ENCODE measurements at places on chromosomes 5 and 9.
A peak's percentile ranks its signal among the peaks of the same experiment; 100 is the strongest.

DNA sequence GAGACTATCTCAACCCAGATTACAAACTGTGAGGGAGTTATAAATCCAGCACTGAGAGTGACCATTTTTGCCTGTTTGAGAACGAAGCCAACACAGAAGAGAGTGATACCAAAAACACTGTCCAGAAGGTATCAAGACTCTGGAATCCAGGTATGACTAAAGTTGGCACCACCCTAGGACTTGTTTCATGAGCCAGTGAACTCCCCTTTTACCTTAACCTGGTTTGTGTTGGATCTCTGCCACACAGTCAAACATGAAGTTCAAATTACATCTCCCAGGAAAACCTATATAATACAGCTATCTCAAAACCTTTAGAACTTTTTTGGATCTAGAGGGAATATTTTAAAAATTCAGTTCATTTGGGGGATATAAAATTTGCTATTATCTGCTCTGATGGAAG, 11.4 kb downstream of the ZBTB5 start:
- no peak for DNase-seq

GRCh38 chr5:74289238-74289637, 351.3 kb downstream of the ENC1 start:
- DNase-seq: no peak

GRCh38 chr9:98774746-98775145, 21.6 kb downstream of the ANKS6 start:
- DNase-seq: no peak

GRCh38 chr9:29066141-29066640, 1492.9 kb upstream of the C9orf72 start:
- DNase-seq: no peak

GRCh38 chr9:8980496-8981013, 1181.0 kb upstream of the DMAC1 start:
- no peak for DNase-seq

DNA sequence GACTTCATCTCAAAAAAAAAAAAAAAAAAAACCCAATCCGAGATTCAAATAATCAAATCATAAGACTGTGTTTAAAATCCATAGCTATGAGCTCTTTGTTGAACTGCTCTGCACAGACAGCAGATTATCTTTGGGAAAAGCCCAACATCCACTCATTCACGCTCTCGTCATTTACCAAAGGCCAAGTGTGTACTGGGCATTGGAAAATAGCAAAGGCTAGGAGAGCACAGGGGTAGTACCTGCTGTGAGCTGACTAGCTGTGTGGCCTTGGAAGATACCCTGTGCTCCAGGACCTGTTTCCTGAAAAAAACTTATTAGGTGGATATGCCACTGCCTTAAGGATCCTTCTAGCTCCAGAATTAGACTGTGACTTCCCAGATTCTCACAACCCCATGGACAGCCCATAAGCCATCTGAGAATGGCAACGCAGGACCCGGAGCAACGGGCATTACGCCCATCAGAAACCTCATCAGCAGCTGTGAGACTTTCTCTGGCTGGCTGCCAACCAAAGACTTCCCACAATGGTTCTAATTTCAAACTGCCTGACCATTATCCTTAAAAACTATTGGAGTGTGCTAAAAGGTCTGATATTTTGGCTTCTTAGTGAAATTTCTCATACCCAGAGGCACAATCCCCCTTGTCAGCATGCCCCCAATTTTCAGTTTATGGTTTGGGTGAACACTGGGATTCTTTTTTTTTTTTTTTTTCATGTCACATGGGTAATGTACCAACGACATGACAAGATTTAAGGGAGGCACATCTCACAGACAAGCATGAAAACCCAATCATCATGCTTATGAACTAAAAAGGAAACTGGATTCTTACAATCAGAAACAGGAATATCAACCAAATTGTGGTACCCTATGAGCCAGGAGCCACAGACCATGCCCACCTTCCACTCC, 16.8 kb downstream of the SERINC5 start:
- DNase-seq: no peak

GRCh38 chr5:142767911-142768310, 2.3 kb upstream of the ARHGAP26 start:
- peak; percentile 7 for DNase-seq

DNA sequence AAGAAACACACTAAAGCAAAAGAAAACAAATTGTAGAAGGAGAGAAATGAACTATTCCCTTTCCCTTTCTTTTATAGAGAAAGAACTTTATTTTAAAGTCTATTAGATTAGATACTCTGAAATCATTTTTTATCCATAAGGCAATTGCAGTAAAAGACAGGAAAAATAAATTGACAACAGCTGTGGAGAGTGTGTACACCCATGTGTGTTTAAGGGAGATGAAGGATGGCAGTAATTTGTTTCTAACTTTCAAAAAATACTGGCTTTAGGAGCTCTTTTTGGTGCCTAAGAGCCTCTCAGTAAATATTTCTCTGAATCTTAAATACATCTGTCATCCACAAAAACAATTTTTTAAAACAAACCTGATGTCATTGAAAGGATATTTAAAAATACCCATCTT, 18.3 kb upstream of the ARL14EPL start:
- no peak for DNase-seq

- DNase-seq: peak; percentile 23
These were observed 2.0 kb downstream of the CD74 start for GRCh38 chr5:150410524-150411244.

GRCh38 chr9:18636781-18637180, 162.8 kb downstream of the ADAMTSL1 start:
- no peak for DNase-seq

- no peak for DNase-seq
These were observed 48.2 kb downstream of the XRCC4 start for GRCh38 chr5:83125560-83125959.

GRCh38 chr5:26388976-26389375, 649.4 kb downstream of the CDH9 start:
- peak; percentile 18 for DNase-seq

- no peak for DNase-seq
These were observed 213.5 kb downstream of the SGCD start for GRCh38 chr5:156540491-156540890.

- DNase-seq: no peak
These were observed 119.8 kb downstream of the SSBP2 start for GRCh38 chr5:81631124-81631523.

DNA sequence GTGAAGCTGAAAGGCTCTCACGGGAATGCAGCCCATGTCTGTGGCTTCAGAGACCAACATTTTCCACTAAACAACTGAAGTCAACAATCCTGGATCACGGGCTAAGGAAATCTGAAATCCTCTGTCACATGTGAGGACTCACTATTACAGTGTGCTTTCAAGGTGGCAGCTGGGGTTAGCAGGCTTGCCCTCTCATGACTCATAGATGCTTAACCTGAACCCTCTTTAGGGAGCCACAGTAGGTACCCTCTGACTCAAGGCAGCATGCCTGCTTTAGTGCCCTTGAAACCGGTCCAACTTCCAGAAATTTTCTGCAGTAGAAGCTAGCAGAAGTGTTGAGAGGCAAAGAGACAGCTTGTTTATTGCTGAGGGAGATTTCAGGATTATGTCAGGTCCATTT, 232.5 kb downstream of the GABRB2 start:
- no peak for DNase-seq

DNA sequence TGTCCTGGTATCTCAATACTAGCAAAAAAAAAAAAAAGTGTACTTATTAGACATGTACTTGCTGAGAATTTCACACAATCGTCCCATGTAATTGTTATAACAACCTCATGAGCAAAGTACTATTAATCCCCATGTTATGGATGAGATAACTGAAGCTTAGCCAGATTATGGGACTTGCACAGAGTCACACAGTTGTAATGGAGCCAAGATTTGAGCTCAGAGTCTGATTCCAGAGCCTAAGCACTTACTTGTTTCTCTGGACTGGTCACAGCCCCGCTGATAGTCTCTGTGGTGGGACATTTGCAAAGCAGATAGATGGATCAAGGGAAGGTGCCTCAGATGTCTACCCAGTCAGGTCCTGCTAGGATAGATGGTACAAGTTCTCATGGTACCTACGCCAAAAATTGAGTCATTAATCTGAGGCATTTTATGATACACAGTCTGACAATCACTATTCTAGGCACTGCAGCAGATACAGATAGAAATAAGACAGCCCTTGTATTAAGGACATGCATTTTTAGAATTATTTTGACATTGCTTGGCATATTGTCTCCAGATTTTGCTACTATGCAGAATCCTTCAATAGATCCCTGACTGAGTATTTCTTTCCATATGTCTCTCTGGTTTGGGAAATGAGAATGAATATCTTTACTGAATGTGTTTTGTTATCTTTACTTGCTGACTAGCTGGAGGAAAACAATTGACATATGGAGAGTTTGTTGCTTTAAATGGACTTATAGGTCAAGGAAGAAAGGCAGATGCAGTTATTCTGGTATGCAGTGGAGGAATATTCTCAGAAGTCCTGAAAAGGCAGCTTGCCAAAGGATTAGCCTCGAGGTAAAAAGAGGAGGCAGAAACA, 149.5 kb downstream of the ADAMTSL1 start:
- DNase-seq: no peak

GRCh38 chr5:4571248-4571948, 568.7 kb upstream of the ADAMTS16 start:
- DNase-seq: no peak

- DNase-seq: no peak
These were observed 18.9 kb upstream of the NSMF start for GRCh38 chr9:137477778-137478612.

GRCh38 chr9:114119242-114120191, 20.4 kb upstream of the KIF12 start:
- DNase-seq: no peak

DNA sequence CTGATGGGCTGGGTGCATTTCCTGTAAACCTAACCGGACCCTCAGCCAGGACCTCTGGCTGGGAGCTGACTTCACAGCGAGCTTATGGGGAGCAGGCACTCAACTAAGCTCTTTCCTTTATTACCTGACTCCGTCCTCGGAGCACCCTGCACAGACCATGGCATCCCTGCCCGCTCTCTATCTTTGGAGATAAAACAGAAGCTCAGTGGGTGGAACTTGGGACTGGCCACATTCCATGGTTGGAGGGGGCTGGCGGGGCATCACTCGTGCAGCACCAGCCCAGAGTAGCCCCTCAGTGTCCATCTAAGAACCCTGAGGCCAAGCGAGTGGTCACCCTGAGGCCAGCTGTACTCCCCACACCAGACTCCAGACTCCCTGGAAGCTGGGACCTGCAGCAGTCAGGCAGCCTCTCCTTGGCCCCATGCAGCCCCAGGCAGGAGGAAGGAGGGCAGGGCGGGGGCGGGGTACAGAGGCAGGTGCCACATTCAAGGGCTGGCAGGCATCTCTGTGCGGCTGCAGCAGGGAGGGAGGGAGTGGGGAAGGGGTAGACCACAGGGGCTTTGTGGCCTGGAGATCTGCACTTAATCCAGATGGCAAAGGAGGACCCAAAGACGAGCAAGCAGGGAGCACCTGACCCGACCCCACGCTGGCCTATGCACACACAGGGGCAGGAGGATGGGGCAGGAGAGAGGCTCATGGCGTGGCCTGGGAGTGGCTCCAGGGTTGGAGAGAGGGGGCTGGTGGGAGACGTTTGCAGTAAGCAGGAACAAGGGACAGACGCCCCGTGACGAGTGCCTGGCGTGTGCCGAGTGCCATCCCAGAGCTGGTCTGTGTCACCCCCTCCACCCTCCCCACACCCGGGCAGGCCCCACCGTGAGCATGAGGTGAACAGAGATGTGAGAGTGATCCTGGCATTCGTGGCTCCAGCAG, 26.1 kb downstream of the GLT6D1 start:
- no peak for DNase-seq

- DNase-seq: peak; percentile 13
These were observed 111.1 kb downstream of the WDR70 start for GRCh38 chr5:37490120-37490810.

DNA sequence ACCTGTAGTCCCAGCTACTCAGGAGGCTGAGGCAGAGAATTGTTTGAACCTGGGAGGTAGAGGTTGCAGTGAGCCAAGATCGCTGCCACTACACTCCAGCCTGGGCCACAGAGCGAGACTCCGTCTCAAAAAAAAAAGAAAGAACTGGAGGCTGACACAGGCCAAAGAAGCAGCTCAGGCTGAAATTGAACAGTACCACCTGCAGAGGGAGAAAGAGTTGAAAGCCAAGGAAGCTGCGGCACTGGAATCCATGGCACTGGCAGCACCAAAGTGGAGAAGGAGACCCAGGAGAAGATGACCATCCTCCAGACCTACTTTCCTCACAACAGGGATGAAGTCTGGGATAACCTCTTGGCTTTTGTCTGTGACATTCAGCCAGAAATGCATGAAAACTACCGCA, 11.3 kb upstream of the TMEM141 start:
- no peak for DNase-seq

- DNase-seq: no peak
These were observed 541.6 kb downstream of the CDK5RAP2 start for GRCh38 chr9:120038342-120038741.

DNA sequence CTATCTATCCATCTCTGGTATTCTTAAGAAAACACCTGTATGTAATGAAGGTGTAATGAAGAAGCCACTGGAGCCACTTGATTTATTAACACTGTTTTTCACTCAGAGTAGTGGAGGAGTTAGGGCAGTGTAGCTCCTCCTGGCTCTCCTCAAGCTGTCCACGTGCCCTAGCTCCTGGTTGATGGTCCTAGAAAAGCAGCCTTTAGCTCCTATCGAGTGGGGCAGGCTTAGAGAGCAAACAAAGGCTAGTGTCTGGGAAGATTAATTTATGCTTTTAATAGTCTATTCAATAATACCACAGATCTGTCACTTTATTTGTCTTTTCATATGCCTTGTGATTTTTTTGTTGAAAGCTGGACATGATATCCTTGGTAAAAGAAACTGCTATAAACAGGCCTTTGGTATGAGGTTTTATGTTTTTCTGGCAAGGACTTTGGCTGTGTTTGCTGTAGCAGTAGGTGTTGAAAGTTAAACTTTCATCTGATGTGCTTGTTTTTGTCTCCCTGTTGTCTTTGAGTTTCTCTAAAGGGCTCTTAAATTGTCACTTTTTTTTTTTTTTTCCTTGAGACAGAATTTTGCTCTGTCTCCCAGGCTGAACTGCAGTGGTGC, 141.1 kb downstream of the GCNT1 start:
- no peak for DNase-seq

GRCh38 chr9:6877671-6878161, 119.9 kb downstream of the KDM4C start:
- peak; percentile 60 for DNase-seq

DNA sequence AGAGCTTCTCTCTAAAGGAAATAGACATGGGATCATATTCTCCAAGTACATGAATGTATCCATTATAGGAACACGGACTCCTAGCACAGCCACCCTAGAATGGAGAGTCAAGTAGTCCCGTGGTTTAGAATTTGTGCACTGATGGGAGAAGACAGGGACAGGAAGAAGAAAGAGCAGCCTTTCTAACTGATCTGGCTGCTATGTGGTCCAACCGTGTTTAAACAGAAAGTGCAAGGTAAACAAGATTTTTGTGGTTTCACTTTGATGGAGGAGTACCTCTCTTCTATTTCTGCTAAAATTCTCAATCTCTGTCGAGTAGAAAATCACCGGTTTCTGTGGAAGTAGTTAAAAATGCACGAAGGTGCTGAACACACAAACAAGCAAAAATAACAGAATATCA, 171.3 kb downstream of the ST8SIA4 start:
- DNase-seq: no peak

GRCh38 chr9:114110180-114110579, 11.1 kb upstream of the KIF12 start:
- DNase-seq: peak; percentile 54

Measured in foreskin keratinocyte (primary cell).